ENCODE measurements at places on chromosomes 16 and 17.
A peak's percentile ranks its signal among the peaks of the same experiment; 100 is the strongest.

DNA sequence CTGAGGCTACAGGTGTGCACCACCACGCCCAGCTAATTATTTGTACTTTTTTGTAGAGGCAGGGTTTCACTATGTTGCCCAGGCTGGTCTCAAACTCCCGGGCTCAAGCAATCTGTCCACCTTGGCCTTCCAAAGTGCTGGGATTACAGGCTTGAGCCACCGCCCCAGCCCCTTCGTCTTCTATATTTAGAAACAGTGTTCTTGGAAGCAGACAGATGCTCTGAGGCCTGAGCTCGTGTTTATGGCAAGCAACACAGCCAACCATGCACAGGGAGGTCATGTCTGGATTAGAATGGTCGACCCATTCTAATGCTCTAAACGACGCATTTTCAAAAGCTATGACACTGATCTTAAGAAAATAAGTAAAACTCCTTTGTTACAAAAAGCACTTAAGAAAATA is 16.6 kb downstream of the TMEM204 start:
- DNase-seq: no peak

DNA sequence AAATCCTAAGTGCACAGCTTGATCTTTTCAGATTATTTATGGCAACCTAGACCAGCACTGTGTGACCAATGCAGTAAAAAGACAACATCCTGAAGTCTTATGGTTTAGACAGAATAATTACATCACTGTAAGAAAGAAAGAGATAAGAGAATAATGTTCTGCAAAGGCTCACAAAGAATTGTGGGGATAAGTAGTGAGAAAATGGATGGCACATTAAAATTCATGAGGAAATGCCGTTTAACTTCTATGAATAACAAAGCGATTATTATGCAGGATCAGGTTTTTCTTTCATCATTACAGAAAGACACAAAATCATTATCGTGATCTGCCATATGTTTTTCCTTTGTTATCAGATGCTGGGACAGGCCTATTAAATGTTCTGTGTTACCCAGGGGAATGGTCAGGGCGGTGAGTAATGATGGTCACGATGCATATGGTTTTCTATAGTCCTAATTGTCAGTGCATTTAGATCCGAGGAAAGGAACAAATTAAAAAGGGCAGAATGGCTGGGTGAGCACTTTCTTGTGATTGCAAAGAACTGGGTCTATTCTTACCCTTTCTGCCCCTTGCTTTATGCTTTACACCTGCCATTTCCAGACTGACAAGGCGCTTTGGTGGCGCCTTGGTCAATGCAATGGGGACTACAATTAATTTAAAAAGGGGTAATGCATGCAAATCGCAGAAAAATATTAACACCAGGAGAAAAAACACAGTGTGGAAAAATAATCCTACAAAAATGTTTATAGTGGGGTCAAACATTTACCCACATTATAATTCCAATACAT is 18.1 kb upstream of the DHX40 start:
- no peak for DNase-seq

- DNase-seq: no peak
Observed at GRCh38 chr16:67148656-67149275, 2.0 kb downstream of the B3GNT9 start.

DNA sequence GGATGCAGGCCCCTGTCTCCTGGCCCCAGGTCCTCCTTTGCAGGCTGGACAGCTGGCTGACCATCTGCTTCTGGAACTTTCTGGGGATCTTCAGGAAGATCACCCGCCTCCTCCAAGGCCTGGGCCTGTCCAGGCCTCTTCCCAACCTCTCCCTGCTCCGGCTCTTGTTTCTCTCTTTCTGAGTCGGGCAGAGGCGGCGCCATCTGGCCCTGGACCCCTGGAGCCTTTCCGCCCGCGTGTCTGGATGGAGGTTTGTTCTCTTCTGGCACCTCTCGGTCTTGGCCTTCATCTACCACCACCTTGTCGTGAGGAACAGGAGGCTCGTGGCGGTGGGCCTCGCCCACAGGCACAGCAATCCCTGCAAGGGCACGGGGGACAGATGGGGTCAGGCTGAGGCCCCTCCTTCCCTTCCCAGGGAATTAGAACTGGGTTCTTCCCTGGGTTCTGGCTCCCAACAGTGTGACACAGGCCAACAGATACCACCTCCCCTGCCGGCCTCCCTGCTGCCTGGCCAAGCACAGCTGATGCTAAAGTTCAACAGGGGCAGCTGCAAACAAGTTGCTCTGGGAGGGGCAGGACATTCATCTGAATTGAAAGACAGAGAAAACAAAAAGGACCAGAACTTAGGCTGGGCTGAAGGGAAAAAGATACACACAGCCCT is 13.3 kb downstream of the NDUFAF8 start:
- no peak for DNase-seq

DNA sequence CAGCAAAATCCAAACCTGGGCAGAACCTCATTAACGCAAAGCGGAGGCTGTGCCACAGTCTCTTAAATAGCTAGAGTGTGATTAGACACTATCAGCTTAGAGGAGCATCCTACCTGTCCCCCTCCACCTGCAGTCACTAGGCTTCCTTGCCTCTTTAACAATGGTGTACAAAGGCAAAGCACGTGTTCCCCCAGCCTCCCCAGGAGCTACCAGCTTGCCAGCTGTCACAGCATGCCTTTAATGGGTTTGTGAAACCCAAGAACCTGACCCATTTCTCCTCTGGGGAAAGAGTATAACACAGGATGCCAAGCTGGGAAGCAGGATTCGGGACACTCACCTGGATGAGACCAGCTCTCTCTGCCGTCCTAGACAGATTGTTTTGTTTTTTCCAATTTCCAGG is 37.2 kb upstream of the TBX2 start:
- no peak for DNase-seq

- DNase-seq: no peak
Observed at GRCh38 chr17:48500435-48501426, 30.1 kb downstream of the HOXB1 start.

DNA sequence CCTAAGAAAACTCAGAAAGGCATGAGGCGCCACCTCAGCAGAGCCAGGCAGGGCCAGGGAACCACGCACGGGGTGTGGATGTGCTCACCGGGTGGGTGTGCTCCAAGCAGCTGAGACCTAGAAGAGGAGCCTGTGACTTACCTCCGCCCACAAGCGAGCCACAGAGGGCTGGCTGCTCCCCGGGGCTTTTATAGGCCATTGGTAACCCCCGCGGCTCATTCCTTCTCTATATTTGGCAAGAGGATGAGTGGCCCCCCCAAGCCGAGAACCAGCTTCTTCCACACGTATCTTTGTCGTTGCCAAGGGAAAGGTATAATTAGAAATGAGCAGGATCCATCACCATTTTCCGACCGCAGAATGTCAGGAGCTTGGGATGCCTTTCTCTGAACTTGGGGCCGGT is at the start of gene MYH3:
MYH3 (minus strand) TSS at position 162 of the 400 bp plus-strand sequence. CDS start 2,245 bp downstream, outside the sequence.
- DNase-seq: no peak

DNA sequence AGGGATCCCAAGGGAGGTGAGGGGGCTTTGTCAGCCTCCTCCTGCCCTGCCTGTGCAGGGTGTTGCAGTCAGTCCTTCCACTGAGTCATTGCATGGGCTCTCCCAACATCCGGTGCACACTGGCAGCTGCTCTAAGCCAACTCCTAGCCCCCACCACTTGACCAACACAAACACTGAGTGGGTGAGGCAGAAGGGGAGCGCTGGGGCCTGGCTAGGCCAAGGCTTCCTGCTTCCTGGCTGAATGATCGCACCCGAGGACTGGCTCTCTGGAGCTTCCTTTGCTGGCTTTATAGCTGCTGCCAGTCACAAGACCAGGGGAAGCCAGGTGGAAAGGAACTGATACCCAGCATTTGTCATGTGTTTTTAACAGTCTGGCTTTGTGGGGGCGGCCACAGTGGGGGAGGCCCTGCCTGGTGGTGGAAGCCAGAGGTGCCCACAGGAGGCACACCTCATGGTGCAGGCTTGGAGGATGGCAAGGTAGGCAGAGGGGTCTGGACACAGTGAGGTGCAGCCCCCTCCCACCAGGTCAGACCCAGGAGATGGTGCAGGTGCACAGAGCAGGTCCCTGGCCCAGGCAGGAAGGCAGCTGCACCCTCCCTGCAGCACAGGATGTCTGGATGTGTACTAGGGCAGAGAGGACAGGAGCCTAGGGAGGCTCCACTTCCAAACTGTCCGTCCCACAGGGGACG is 6.8 kb downstream of the MPG start:
- peak; percentile 54 for DNase-seq

- no peak for DNase-seq
Observed at GRCh38 chr16:85372627-85373372, 240.3 kb upstream of the GSE1 start.

DNA sequence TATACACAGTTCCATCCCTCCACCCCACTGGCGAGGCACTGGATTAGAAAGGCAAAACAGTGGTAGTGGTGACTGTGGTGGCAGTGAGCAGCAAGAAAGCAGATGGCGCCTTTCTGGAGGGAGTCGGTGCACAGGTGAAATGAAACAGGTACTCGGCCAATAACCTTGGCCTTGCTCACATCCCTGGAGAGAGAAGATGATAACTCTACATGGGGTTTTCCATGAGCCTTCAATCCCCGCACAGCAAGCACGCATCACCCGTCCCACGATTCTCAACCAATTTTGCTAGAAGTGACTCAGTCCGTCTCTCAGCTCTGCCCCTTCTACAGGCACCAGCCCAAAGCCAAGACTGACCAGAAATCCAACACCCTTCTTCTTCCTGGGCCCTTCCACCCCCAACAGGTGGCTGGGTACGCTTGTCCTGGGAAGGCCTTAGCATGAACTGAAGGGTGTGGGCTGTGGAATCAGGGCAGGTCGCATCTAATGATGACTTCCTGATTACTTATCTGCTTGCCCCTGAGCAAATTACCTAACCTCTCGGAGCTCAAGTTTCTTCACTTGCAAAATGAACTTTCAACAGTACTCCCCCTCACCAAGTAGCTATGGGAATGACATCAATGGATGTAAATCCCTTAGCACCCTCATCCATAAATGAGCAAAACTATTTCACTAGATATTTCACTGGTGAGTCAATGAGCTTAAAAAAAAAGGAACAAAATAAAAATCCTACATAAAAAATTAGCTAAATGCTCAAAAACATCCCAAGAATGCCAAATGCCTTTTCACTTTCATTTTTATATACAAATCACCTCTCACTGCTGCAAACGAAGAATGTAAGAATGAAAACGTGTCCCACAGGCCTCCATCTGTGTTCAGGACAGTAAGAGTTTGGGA is 18.0 kb downstream of the XPO6 start:
- DNase-seq: no peak

- no peak for DNase-seq
Observed at GRCh38 chr16:62021161-62021581, 15.1 kb downstream of the CDH8 start.

GRCh38 chr17:68731465-68731864 is 130.3 kb upstream of the FAM20A start:
- no peak for DNase-seq

- no peak for DNase-seq
Observed at GRCh38 chr17:38925263-38925995, at the start of gene LASP1NB. Gene LASP1NB, plus strand, starts transcription at chr17:38925614.

- DNase-seq: no peak
Observed at GRCh38 chr16:13554005-13554404, 365.9 kb upstream of the ERCC4 start.

DNA sequence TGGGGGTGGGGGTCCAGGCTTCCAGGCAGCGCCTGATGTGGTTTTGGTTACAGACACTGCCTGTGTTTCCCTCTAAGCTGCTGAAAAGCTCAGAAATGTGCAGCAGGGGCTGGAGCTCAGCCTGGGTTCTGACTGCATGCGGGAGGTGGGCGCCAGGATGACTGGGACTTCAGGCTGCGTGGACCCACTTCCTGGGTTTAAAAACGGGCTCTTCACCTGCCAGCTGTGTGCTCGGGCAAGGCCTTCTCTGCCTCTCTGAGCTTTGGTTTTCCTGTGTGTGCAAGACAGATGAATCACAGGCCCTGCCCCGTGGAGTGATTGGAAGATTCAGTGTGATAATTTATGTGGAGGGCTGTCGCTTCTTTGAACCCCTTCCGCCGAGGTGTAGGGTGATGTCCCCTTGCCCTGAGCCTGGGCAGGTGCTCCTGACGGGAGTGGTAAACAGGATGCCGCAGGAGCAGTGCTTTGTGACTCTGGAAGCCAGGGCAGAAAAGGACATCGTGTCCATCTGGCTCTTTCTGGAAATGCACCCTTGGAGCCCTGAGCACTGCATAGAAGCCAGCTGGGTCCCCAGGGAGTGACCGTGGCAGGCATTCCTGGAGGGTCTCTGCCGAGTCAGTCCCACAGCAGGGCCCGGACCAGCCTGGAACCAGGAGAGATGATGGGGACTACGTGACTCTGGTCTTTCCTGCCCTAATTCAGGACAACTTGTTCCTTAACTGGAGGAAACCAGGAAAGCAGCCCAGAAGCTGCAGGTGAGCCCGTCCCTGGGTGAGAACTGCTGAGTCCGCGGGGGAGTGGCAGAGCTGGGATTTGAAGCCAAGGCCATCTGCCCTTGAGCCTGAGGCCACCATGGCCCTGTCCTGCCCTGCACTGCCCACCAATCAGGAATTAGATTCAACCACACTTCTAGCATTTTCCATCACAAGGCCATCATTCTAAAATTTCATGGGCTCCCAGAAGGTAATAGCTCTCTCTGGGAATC is 28.5 kb upstream of the SLC7A5 start:
- peak; percentile 55 for DNase-seq

DNA sequence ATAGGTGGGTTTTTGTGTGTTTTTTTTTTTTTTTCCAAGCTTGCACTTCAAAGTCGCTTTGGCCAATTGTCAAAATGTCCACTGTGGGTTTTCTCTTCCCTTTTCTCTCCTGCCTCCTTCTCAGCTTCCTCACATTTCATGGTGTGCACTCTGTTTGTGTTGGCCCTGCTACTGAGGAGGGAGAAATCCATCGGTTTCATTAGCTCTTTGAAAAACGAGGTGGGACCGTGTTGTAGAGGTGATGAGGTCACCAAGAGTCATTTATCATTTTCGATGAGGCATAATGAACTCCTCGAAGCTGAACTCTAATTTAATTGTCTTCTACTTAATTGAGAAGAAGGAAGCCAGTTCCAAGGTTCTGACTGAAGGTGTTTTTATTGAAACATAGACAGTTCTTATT is 174.4 kb upstream of the TOX3 start:
- DNase-seq: no peak

- DNase-seq: no peak
Observed at GRCh38 chr17:48247603-48248002, 140.0 kb downstream of the SNX11 start.

All from stimulated activated CD4-positive, alpha-beta T cell treated with anti-CD3 and anti-CD28 coated beads, Interleukin-1b, Interleukin-23, amount 100 ng/mL, for 24 hours (primary cell).